ENCODE measurements at places on chromosomes 3 and 15. TPM values are rescaled to one million over a fixed set of nuclear protein-coding genes. Genes with fewer than 3 reads are reported as not detected.

USP8 gene
- 46.3 TPM for total RNA-seq

RASGRF1 gene
- total RNA-seq: 1.1 TPM

GABRR3 gene
- total RNA-seq: 0.03 TPM

GOLGA8T gene
- total RNA-seq: not detected

COX17 gene
- total RNA-seq: 62.9 TPM

NDUFB5 gene
- total RNA-seq: 134 TPM

DNA sequence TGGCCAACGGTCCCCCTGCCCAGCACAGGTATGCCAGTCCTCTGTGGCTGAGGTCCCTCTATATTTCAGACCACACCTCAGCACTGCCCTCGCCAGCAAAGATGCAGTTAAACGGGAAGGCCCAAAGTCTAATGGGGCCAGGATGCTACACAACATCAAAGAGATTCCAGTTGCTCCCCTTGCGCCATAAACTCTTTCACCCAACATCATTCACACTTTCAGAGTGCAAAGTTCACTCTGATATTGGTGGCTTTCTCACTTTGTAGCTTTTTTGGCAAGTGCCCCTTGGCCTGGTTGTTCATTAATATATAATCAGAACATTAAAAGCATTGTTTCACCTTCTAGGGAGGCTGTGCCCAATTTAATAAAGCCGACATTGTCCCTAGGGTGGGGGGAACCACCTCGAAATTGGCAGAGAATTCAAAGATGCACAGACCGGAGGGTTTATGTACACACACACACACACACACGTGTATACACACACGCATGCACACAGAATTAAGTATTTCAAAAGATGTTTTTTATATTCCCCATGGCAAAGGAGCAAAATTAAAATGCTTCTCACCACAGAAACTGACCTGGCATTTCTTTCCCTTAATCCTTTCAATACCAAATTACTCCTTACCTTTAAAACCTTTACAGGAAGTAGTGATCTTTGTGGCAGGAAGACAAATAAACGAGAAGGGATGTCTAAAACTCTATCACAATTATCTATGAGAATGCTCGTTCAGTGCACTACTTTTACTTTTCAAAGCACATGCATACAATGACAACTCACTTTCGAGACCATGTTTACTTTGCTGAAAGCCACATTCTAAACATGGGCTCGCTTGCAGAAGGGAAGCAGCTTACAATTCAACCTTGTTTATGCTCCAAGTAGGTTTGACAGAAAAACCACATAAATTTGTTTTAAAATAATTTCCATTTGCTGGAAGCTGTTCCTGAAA lies 19.5 kb downstream of the LRIG1 start:
- no peak for DNase-seq

- no peak for DNase-seq
Measured at GRCh38 chr3:53536282-53536681, 41.9 kb downstream of the CACNA1D start.

GRCh38 chr15:67835297-67836133 lies 4.3 kb downstream of the RNU6-1 start:
- DNase-seq: no peak

DNA sequence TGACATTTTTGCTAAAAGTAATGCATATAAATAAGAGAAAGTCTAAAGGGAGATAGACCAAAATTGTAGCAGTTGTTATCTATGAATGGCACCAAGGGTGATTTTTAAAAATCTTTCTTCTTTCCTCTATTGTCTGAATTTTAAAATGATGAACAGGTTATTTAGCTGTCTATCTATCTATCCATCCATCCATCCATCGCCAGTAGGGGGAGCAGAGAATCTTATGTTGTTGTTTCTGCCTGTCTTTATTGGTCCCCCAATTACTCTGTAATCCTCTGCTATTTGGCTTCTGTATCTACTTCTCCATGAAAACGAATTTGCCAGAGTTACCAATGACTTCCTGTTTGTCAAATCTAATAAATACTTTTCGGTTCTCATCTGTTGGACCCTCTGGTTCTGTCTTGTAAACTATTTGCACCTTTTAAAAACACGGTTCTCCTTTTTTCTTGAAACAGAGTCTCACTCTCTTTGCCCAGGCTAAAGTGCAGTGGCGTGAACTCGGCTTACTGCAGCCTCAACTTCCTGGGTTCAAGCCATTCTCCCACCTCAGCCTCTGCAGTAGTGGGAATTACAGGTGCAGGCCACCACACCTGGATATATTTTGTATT lies 86.0 kb downstream of the ECT2 start:
- DNase-seq: peak; percentile 56

DNA sequence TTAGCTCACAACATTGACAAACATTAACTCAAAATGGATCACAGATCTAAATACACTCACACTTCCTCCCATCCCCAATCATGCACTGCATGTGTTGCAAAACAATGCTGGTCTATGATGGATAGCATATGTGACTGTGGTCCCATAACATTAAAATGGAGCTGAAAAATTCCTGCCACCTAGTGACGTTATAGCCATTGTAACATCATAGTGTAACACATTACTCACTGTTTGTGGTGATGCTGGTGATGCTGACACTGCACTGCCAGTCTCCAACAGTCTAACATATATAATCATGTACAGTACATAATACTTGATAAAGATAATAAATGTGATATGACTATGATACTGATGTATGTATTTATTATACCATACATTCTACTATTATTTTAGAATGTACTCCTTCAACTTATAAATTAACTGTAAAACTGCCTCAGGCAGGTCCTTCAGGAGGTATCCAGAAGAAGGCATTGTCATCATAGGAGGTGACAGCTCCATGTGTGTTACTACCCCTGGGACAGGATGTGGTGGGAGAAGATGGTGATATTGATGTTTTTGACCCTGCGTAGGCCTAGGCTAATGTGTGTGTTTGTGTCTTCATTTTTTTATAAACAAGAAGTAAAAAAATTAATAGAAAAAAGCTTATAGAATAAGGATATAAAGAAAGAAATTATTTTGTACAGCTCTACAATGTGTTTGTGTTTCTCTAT lies 41.3 kb downstream of the TXNRD3 start:
- DNase-seq: no peak

DNA sequence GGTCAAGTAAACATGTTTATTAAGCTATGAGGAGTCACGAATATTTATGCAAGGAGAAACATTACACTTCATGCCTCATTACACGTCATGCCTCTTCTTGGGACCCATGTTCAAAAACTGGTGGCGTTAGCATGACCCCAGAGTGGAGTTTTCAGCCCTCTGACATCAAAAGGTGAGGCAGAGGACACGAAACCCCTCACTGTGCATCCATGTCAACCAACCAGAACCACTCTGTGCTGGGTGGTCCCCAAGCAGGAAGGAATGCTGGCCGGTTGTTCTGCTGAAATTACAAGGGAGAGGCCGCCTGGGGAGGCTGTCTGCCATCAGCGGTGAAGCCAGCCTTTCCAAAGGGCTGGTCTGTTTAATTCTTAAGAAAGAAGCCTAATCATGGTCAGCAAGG lies 83.4 kb downstream of the GABRB3 start:
- DNase-seq: no peak

- no peak for DNase-seq
Measured at GRCh38 chr3:131048030-131048429, 21.4 kb downstream of the NEK11 start.

DNA sequence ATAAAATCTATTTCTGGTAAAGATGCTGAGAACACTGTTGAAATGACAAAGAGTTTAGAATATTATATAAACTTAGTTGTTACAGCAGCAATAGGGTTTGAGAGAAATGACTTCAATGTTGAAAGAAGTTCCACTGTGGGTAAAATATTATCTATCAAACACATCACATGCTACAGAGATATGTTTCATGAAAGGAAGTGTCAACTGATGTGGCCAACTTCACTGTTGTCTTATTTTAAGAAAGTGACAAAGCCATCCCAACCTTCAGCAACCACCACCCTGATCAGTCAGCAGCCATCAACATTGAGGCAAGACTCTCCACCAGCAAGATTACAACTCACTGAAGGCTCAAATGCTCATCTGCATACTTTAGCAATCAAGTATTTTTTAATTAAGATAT lies 20.2 kb downstream of the TMEM39A start:
- DNase-seq: no peak

DNA sequence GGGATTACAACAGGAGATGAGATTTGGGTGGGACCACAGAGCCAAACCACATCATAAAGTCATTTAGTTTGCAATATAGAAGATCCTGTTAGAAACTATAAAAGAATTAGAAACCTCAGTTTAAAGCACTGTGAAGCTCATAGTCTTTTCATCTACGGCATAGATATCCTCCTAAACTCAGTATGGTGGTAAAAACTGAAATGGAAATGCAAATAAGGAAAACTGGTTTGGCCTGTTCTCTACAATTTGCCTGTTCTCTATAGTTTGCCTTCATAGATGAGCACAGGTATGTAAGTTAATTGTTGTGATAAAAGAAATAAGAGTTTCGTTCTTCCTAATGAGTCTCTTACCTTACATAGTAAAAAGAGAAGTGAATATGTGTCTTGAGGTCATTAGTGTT lies 331.6 kb upstream of the ARL6 start:
- DNase-seq: no peak

- DNase-seq: no peak
Measured at GRCh38 chr3:51393564-51393963, 2.5 kb downstream of the RBM15B start.

DNA sequence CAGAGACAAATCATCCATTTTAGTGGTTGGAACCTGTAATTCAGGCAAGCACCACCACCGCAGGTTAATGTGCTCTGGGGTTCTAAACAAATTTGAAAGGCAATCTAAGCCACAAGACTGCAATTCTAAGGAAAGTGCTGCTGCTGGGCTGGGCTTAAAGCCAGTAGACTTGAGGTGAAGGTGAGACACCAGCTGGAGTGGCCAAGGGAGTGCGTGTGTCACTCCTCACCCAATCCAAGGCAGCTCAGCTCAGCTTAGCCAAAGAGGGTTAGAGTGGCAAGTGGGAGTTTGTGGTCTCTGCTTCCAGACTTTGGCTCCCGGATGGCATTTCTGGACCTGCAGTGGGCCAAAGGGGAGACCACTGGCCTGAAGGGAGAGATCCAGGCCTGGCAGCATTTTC lies 1655.6 kb downstream of the SI start:
- DNase-seq: no peak

- DNase-seq: no peak
Measured at GRCh38 chr3:189772584-189772983, 141.4 kb downstream of the TP63 start.

- DNase-seq: no peak
Measured at GRCh38 chr3:88621586-88621985, 471.8 kb downstream of the C3orf38 start.

DNA sequence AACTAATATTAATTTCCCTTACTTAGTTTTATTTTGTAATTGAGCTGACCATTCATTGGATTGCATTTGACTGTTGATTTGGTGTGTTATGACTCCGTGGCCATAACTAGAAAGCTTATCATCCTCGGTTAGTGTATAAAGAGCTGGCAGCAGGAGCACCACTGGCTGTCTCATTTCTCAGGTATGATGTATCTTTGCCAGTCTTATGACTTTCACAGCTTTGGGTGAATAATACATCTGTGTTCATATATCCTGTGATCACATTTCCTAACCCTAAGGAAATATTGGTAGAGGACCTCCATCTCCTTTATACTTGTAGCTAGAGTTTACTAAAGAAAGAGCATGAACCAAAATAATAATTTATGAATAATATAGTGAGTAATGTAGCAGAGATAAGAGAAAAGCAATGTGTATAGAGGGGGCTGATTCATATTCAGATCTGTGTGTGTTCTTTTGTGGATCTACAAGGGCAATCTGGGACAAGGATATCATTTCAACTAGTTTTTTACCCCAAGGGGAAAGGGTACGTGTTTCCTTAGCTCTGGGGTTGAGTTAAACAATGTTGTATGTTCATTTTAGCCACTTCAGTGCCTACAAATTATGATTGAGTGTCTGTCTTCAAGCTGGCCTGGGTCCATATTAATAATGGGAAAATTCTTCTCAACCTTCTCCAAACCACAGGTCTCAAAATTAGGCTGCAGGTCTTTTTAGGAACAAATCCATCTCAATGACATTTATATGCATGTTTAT lies 901.7 kb downstream of the NTRK3 start:
- DNase-seq: no peak

DNA sequence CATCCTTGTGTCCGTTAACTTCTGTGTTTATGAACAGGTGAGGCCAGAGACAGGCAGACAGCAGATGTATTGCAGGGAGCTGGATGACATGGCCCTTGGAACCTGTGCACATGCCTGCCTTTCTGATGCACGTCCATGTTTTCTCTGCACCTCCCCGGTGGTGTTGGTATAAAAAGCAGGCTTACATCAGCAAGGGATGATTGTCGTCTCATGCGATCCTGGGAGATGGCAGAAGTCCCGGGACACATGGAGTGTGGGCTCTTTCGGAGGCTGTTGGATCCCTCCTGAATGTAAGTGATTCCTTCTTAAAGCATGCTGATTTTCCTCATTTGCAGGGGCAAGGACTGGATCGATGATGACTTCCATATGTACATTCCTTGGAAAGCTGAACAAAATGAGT lies 134.8 kb downstream of the SNRPN start:
- no peak for DNase-seq

DNA sequence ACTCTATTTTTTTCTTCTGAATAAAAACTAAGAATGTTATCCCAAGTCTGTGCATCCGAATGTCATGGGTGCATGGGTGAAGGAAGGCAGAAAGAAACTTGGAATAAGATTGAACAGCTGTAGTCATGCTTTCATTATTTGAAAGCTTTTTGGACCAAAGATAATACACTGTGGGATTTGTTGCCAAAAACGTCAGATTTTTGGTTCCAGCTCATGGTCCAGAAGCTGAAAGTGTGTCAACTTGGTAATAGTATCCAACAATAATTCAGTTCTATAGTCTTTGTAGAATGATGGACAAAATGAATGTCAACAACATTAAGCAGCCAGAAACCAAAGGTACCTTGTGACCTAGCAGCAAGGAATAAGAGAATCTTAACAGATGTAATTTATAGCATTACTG lies 327.9 kb upstream of the ADAMTS9 start:
- no peak for DNase-seq

DNA sequence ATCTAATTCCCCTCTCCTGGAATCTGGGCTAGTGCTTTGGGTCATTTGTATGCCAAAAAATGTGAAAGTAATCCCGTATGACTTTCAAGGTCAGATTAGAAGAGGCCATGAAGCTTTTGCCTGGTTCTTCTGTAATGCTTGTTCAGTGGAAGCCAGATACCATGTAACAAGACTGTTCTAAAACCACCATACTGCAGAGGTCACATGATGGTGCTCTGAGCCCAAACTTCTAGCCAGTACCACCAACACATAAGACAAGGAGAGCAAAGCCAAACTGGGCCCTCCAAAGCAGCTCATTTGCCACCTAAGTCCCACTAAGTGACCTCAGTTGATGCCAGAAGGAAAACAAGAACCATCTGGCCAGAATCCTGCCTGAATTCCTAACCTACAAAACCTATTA lies 64.3 kb upstream of the MELTF start:
- DNase-seq: peak; percentile 13

DNA sequence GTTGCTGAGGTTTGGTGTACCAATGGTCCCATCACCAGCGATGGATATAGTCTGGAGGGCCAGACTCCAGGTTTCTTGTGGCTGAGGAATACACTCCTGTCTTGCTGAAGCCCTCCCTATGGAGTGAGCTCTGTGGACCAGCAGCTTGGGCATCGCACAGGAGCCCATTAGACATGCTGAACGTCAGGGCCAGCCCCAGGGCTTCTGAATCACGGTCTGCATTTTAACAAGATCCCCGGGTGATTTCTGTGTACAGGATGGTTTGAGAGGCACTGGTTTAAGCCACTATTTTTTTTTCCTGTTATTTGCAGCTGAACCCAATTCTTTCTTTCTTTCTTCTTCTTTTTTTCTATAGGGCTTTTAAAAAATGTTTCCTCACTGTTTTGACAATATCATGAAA lies 69.5 kb upstream of the XCR1 start:
- DNase-seq: no peak
